ENCODE measurements at places on chromosomes 3 and 15.

DNA sequence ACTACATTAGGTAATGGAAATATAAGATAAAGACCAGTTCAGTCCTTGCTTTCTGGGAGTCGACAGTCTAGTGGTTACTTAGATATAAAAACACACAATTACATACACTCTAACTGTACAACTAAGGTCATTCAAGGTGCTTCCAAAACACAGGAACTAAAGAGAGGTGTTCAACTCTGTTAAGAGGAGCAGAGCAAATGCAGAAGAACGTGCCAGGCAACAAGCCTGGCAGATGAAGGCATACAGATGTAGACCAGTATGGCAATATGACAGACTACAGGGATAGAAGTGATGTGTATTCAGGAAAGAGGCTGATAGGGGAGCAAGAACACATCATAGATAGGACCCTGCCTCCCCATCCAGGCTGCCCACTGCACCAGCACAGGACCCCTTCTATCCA is 78.3 kb downstream of the CBLB start:
- DNase-seq: no peak

DNA sequence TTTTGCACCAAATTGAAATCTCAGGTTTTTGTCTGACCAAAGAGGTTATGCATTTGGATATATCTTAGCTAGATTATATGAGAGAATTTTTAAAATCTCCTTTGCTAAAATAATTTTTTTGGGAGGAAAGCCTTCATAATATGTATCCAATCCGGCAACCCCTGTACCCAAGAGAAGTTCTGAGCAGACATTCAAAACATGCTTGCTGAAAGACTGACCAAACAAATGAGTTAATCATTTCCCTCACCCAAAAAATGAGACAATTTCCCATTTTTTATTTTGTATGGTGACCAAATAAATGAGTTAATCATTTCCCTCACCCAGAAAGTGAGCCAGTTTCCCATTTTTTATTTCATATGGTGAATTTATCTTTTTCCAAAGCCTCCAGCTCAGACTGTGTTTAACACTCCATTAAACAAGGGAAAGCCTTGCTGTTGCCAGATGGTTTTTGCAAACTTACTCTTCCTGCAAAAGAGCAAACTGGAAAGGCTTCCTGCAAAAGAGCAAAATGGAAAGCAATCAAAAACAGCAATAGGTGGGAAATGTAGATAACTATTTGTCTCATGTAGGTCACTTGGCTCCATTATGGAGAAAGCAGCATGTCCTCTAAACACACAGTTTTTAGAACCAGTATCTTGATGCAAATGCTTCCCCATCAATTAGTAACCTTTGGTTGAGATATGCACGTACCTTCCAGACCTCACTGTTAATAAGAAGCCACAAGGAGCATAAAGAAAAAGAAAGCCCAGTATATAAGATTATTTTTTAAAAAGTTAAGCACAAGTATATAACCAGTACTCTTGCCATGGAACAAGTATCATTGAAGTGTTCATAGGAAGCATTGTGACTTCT is 78.4 kb upstream of the OSTN start:
- no peak for DNase-seq

GRCh38 chr15:31214864-31215489 is 111.7 kb upstream of the KLF13 start:
- DNase-seq: no peak

GRCh38 chr3:72451841-72452240 is 396.4 kb downstream of the SHQ1 start:
- no peak for DNase-seq

GRCh38 chr15:77819851-77820728 is 187.4 kb upstream of the LINGO1 start:
- DNase-seq: peak; percentile 68

GRCh38 chr3:83033133-83033532 is 1271.7 kb upstream of the GBE1 start:
- DNase-seq: no peak

- no peak for DNase-seq
Observed at GRCh38 chr3:127124120-127124519, 68.8 kb upstream of the PRR23E start.

GRCh38 chr15:98657721-98658120 is 9.4 kb downstream of the IGF1R start:
- DNase-seq: no peak

DNA sequence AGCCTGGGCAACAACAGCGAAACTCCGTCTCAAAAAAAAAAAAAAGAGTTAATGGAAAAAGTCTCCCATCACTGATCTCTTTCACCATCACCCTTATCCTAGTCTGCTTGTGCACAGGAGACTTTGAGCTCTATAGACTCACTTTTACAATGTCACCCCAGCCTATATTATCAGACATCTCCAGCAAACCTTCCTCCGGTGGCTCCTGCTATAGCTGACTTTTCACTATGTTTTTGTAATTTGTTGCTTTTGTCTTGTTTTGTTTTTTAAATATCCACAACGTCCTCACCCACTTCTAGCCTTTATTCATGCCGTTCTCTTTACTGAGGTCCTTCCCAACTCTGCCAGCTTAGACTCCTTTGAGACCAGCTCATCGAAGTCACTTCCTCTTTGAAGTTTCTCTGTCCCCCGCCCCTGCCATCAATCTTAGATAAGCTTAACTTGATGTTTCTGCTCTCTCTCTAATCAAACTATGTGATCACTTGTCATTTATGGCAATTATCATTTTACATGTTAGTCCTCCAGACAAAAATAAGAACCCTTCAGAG is 82.7 kb upstream of the CHD2 start:
- DNase-seq: no peak

- DNase-seq: no peak
Observed at GRCh38 chr3:102450976-102451375, 16.2 kb downstream of the ZPLD1 start.

DNA sequence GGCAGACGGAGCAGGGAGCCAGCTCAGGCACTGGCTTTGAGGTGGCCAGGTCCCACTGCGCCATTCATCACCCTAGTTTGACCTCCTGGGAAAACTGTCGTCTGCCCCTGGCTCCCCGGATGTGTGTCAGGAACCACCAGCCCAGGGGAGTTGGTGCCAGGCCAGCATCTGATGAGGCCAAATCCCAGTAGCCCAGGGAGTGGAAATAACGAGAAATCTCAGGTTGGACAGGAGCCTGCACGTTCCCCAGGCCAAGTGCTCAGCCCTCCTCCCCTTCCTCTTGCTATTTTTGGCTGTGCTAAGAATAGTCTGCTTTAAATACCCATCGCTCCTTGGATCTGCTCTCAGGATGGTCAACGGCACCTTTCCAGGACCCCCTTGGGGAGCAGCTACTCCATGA is 93.1 kb upstream of the RPL32 start:
- DNase-seq: no peak

DNA sequence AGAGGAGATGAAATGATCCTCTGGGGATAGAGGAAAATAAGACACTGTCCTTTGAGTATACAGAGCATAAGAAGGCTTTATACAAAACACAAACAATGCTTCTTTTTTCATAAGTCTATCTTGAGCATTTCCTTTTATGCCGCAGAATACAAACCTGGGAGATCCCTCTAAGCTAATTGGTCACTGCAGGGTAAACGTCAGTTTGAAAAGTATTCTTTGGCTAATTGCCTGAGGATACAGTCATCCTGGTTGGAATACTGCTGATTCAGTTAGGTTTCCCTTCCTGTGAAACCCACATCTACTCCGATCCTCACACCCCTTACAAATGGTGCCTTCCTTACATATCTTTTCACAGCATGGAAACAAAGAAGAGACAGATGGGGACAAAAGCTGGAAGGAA is 10.6 kb downstream of the WNT5A start:
- no peak for DNase-seq

DNA sequence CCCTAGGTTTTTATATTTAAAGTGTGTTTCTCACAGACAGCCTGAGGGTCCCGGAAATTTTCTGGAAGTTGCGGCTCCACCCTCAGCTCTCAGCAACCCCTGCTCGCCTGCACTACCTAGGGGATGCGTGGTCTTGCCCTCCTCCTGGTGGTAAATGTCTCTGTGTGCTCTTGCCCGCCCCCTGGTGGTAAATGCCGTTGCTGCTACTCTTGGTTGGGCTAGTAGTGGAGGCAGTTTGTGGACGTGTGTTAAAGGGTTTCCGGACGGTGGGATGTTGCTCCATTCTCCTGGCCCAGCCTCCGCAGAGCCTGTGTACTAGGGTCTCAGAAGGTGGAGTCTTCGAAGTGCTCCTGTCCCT is 27.4 kb downstream of the STOML1 start:
- DNase-seq: peak; percentile 98

DNA sequence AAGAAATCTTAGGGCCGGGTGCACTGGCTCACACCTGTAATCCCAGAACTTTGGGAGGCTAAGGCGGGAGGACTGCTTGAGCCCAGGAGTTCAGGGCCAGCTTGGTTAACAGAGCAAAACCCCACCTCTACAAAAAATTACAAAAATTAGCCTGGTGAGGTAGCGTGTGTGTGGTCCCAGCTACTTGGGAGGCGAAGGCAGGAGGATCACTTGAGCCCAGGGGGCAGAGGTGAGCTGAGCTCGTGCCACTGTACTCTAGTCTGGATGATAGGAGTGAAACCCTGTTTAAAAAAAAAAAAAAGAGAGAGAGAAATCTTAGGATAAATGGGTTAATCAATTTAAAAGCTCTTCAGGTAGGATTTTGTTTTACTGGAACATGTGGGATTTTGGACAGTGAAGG is 31.2 kb upstream of the DUT start:
- peak; percentile 35 for DNase-seq

GRCh38 chr3:56725175-56725574 is 42.1 kb upstream of the TASOR start:
- DNase-seq: no peak

GRCh38 chr3:34109021-34109420 is 310.6 kb downstream of the PDCD6IP start:
- no peak for DNase-seq

GRCh38 chr3:112013784-112014143 is 15.0 kb downstream of the TAGLN3 start:
- DNase-seq: no peak

- no peak for DNase-seq
Observed at GRCh38 chr15:36841193-36841592, 259.2 kb downstream of the MEIS2 start.

- DNase-seq: no peak
Observed at GRCh38 chr15:60908888-60909287, 320.2 kb downstream of the RORA start.

DNA sequence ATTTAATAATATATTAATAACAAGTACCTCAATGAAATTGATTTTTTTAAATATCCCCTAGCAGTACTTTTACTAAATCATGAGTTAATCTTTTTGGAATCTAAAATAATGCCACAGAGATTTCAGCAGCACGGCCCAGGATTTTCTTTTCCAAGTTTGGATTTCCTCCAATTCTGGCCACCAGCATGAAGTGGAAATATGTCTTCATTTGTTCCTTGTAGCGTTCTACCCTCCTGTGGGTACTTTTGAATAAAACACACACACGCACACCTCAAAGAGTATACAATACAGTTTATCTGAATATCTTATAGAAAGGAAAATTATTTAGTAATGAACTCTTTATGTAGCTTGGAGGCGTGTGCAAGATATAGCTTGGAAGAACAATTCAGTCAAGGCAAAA is 125.1 kb upstream of the STT3B start:
- no peak for DNase-seq

GRCh38 chr3:110810356-110810755 is 261.3 kb upstream of the NECTIN3 start:
- DNase-seq: no peak

GRCh38 chr15:83436513-83437158 is 10.5 kb upstream of the SH3GL3 start:
- DNase-seq: peak; percentile 24

DNA sequence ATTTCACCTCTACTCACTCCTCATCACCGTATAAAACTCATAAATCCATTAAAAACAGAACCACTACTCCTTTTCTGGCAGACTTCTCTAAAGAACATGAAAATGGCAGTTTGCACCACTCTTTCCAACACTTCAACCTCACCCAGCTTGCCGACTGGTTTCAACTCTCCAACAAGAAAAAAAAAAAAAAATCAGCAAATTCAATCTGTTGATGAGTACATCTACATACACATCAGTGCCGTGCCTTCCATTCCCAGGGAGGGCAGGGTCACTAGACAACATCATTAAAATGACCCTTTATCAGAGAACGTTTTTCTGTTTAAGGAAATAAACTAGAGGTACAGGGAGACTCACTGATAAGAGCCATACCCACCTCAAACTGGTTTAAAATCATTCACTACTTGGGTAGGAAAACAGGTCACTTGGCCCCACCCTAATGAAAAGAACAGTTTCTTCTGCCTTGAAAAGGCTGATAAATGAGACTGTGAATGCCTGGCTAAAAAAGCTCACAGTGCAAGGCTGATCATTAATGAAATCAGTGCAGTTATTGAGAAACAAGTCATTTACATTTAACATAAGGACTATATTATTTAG is 6.0 kb downstream of the ANXA2 start:
- no peak for DNase-seq

GRCh38 chr15:90294601-90295269 is 29.3 kb downstream of the NGRN start:
- peak; percentile 53 for DNase-seq

DNA sequence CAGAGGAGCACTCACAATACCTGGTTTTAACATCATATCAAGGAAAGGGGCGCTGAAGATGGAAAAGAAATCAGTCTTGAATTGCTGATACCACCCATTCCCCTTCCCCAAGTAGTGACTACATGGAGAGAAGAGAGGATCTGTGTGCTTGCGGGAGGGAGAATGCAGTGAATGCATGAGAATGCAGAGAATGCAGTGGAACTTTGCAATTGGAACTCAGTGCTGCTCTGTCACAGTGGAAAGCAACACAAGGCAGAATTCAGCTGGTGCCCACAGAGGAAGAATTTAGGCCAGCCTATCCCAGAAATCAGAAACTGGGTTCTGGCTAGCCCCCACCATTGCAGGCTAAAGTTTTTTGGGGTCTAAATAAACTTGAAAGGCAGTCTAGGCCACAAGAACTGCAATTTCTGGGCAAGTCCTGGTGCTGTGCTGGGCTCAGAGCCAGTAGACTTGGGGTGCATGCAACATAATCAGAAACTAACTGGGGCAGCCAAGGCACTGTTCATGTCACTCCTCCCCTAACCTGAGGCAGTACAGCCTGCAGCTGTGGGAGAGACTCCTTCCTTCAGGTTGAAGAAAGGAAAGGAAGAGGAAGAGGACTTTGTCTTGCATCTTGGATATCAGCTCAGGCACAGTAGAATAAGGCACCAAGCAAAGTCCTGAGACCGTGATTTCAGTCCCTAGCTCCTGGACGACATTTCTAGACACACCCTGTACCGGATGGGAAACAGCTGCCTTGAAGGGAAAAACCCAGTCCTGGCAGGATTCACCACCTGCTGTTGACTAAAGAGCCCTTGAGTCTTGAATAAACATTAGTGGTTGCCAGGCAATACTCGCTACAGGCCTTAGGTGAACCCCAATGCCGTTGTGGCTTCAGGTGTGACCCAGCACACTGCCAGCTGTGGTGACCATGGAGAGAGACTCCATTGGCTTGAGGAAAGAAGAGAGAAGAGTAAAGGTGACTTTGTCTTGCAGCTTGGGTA is 329.3 kb downstream of the TBL1XR1 start:
- no peak for DNase-seq

DNA sequence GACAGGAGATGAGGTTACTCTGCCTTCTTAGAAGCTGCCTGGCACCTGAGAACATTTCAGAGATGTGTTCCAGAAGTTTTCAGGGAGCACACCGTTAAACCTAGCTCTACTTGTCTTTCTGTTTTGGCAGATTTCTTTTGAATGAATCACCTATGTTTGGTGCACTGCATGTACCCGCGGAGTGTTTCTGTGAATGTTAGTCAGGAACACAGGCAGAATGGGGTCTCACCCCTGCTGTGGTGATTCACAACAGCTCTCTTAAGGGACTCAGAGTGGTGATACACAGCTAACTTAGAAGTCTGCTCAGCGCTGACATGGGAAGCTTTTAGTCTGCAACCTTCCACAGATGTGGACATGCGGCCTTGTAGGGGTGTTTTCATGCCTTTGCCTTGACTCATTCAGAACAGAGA is 24.0 kb downstream of the TSEN2 start:
- DNase-seq: peak; percentile 19

Measured in ELF-1 (cell line).